Natural killer cell (primary cell): ENCODE measurements at places on chromosomes 11 and 22. TPM values are rescaled to one million over a fixed set of nuclear protein-coding genes. Genes with fewer than 3 reads are reported as not detected.

DNA sequence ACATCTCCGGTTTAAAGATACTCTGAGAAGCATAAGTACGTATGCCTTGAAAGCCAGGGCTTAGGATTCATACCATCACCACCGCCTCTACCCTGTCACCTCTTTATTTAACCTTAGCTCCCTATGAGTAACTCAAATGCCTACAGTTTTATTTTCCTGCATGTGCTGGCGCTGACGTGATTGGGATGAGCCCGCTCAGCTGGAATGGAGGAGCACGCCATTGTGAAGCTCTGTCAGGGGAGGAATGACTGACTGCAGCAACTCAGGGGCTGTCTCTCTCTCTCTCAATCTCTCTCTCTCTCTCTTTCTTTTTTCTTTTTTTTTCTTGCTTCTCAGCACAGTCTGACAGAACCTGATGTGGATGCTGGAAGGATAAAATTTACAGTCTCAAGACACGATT lies 12.4 kb downstream of the CAVIN3 start:
- no peaks in the 10 kb centered on the region for H3K36me3 ChIP-seq
- no peaks in the 10 kb centered on the region for H3K27me3 ChIP-seq
- no peak for DNase-seq
- H3K4me3 ChIP-seq, result no peak overlapping the region
- H3K4me1 ChIP-seq, result no peaks in the 10 kb centered on the region

GRCh38 chr22:22827187-22827939 lies 60.3 kb upstream of the IGLL5 start:
- no peaks in the 10 kb centered on the region for H3K36me3 ChIP-seq
- DNase-seq, result no peak
- no peak overlapping the region for H3K4me3 ChIP-seq
- H3K4me1 ChIP-seq, result peaks cover 25% of the 10 kb centered on the region
- no peak overlapping the region for H3K27ac ChIP-seq

SCO2 gene
- total RNA-seq, result 2.8 TPM

DNA sequence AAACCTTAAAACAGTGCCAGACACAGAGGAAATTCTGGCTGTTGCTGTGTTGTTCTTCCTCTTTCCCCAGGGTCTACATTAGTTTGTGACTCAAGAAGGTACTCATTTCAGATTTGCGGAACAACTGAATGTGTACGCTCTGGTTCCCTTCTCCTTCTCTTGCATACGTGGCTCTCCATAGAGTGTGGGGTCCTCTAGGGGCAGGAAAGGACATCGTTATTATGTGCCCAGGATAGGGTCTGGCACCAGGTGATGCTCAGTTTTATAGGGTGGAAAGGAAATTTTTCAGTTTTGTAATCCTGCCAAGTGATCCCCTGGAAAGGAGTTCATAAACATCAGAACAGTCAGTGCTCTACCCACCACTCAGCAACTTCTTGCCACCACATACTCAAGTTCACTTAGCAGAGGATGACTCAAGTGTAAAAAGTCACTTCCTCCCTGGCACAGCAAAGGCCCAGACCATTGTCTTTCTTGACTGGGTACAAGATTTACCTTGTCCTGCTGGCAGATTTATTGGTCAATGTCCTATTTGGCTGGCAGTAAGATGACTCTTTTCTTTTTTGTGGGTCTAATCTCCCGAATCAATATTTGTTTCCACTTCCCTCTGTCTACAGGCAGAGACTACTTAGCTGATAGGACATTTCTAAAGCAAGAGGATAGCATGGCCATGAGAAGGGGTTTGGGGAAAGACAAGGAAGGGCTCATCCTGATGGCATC lies 246.0 kb upstream of the TENM4 start:
- H3K27me3 ChIP-seq, result no peaks in the 10 kb centered on the region
- no peaks in the 10 kb centered on the region for H3K36me3 ChIP-seq
- no peak overlapping the region for H3K27ac ChIP-seq
- DNase-seq, result no peak
- H3K4me3 ChIP-seq, result no peak overlapping the region

DNA sequence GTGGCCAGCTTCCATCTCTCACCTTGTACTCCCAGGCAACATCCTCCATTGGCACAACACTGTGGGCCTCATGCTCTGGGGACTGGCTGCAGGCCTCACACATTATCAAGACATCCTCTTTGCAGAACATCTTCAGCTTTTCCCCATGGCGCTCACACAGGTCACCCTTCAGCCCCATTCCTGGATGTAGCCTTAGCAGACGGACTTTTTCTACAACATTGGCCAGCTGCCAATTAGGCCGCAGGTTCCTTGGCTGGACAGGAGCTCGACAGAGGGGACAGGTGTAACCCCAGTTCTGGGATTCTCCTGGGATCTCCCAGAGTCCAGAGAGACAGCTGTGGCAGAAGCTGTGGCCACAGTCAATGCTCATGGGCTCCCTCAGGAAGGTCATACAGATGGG lies 3.0 kb downstream of the TRIM68 start:
- no peaks in the 10 kb centered on the region for H3K27me3 ChIP-seq
- H3K4me3 ChIP-seq, result no peak overlapping the region
- no peak for DNase-seq
- peaks cover 12% of the 10 kb centered on the region for H3K4me1 ChIP-seq

DNA sequence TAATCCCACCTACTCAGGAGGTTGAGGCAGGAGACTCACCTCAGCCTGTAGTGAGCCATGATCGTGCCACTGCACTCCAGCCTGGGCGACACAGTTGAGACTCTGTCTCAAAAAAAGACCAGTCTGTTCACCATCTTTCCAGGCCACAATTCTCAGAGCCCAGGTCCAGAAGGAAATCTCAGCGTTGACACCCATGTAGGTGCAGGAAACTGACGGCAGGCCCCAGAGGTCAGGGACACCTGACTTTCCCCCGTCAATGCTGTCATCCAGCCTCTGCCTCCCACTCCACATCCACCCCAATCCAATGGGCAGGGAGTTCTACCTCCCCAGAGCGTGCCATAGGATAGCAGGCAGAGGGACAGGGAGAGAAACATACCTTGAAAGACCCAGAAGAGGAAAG lies 5.9 kb upstream of the GRK2 start:
- H3K27ac ChIP-seq, result no peak overlapping the region
- H3K4me3 ChIP-seq, result no peak overlapping the region
- H3K36me3 ChIP-seq, result peaks cover 20% of the 10 kb centered on the region
- H3K27me3 ChIP-seq, result no peaks in the 10 kb centered on the region
- H3K4me1 ChIP-seq, result peaks cover 29% of the 10 kb centered on the region

- no peak overlapping the region for H3K4me3 ChIP-seq
- H3K36me3 ChIP-seq, result peaks cover 19% of the 10 kb centered on the region
These were observed 6.1 kb downstream of the APOL3 start for GRCh38 chr22:36154423-36154945.

CNTF gene
- 4.9 TPM for total RNA-seq

DNA sequence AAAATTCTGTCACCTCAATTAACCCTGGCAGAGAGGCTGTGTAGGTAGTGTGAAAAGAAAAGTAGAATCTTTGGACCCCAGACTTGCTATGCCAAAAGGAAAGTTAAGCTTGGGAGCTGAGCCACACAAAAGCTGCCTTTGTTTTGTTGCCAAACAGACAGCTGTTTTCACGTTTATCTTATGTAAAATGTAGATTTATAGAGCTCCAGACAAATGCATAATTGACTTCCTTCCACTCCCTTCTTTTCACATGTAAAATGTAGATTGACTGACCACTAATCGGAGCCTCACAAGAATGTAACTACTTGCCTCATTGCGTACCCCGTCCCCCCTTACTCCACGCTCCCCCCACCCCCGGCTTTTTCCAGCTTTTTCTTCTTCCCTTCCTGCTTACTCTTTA lies 2302.2 kb upstream of the RAG2 start:
- no peak overlapping the region for H3K27ac ChIP-seq
- H3K36me3 ChIP-seq, result no peaks in the 10 kb centered on the region
- H3K4me1 ChIP-seq, result no peaks in the 10 kb centered on the region
- H3K27me3 ChIP-seq, result no peaks in the 10 kb centered on the region
- no peak overlapping the region for H3K4me3 ChIP-seq

DNA sequence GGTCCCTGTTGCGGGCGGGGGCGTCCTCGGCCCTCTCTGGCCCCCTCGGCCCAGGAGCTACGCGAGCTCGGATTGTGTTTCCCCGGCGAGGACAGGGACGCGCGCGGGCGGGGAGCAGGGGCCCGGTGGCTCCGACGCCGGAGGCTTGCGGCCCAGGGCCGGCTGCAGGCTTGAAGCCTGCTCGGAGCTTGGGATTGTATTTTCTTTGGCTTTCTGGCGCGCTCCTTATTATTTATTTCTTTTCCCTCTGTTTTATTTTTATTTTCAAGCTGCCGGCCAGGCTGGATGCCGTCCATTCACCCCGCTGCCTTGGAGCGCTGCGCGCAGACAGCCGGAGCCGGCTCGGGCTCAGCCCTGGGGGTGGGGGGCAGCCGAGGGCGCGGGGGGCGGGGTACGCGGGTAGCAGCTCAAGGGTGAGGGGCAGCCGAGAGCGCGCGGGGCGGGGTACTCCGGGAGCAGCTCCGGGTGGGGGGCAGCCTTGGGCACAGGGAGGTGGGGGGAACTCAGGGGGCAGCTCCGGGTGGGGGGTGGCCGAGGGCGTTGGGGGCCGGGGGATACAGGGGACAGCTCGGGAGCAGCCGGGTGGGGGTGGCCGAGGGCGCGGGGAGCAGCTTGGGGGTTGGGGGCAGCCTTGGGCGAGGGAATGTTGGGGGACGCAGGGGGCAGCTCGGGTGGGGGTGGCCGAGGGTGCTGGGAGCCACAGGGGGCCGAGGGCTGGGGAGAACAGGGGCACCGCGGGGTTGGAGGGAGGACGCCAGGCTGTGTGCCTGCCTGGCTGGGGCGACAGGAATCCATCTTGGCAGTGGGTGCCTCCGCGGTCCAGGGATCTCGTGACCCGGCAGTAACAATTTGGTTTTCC lies 42.7 kb downstream of the KCNJ1 start:
- H3K27ac ChIP-seq, result no peak overlapping the region
- no peaks in the 10 kb centered on the region for H3K4me1 ChIP-seq
- peaks cover 2% of the 10 kb centered on the region for H3K36me3 ChIP-seq
- H3K4me3 ChIP-seq, result no peak overlapping the region
- no peak for DNase-seq

DNA sequence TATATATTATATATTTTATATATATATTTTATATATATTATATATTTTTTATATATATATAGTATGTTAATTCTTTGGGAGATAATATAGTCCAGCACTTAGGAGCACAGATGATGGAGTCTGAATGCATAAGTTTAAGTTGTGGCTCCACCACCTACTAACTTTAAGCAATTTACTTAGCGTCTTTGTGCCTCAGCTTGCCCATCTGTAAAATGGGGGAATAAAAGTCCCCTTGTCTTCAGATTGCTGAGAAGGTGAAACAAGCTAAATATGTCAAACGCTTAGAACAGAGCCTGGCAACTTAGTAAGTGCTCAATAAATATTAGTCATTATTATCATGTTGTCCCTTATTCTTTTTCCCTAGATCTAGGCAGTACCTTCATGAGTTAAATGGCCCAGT lies 27.5 kb downstream of the DSCAML1 start:
- no peaks in the 10 kb centered on the region for H3K4me1 ChIP-seq
- no peaks in the 10 kb centered on the region for H3K27me3 ChIP-seq
- no peak overlapping the region for H3K27ac ChIP-seq
- DNase-seq, result no peak
- no peak overlapping the region for H3K4me3 ChIP-seq

MYOD1 gene
- total RNA-seq, result not detected

DNA sequence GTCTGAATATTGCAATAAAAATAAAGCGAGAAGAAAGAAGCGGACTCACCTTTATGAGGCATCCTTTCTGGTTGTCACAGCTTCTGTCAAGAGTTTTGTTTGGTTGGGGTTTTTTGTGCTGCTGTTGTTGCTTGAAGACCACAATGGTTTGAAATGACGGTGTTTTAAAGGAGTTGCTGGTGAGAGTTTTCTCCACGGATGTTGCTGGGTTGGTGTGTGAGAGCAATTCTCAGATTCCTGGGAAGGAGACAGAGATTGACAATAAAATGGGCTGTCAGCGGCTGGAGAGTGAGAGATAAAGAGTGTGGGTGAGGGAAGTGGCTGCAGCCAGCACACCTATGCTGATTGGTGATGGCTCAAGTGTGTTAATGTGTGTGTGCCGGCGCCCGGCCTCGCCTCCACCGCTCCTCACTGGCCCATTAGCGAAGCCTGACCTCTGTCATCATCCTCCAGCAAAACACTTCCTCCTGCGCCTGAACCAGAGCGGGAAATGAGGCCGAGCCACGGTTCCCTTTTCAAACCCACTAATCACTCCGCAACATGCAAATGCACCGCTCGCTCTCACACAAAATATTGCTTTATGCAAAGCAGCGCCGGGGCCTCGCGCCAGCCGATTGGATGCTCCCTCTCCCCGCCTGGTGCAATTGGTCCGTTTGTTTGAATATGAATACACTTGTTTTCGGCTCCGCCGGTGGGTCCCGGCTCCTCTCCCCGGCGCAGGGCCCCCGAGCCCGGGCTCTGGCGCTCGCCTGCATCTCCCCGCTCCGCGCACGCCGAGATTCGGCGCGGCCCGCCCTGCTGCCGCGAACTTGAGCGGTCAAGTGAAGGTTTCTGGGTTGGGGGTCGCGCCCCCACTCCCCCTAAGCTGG lies at the start of gene PAX6:
Gene PAX6 (minus strand): TSS at position 544 of the 869 bp plus-strand sequence. CDS start 4,911 bp downstream, outside the sequence.
- peak; percentile 59 for DNase-seq
- peaks cover 86% of the 10 kb centered on the region for H3K27me3 ChIP-seq
- H3K36me3 ChIP-seq, result no peaks in the 10 kb centered on the region
- H3K4me3 ChIP-seq, result no peak within 1 kb of the TSS
- no peak within 1 kb of the TSS for H3K27ac ChIP-seq
- H3K4me1 ChIP-seq, result peaks cover 60% of the 10 kb centered on the region

- H3K4me3 ChIP-seq, result no peak overlapping the region
- H3K27me3 ChIP-seq, result no peaks in the 10 kb centered on the region
- H3K36me3 ChIP-seq, result peaks cover 86% of the 10 kb centered on the region
These were observed 13.7 kb downstream of the NFRKB start for GRCh38 chr11:129881570-129882170.

BRSK2 gene
- total RNA-seq, result 0.14 TPM

TMPRSS5 gene
- total RNA-seq, result 1.1 TPM

KDELR3 gene
- total RNA-seq, result 0.25 TPM

DNA sequence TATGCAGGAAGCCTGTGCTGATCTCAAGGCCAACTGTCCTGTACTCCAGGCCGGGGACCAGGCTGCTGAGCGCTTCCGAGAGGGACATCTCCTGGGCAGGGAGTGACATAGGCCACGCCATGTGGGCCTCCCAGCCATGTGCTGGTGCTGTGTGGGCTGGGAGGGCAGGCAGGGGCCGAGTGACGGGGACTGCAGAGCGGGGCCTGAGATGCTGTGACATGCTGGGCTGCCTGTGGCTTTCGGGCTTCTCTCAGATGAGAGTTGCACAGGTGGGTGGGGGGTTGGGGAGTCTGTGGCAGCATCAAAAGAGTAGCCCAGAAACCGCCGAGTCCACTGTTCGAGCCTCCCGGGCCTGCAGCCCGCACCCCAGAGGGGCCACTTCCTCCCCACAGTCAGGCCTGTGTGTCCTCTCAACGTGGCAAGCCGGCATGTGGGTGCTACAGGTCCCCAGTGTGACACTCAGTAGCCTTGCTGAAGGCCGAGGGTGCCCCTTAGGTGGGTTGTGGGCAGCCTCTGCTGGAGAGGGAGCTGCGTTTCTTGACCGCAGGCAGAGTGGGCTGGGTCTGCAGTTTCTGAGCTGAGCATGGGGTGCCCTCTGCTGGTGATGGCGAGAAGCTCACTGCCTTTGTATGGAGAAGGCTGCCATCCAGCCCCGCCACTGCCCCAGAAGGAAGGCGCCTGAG lies 101.2 kb downstream of the BCR start:
- H3K27me3 ChIP-seq, result no peaks in the 10 kb centered on the region
- H3K27ac ChIP-seq, result peak overlapping the region; percentile 38
- DNase-seq, result peak; percentile 90
- H3K4me1 ChIP-seq, result peaks cover 60% of the 10 kb centered on the region

GRCh38 chr11:77471558-77472193 lies 2.2 kb downstream of the PAK1 start:
- no peak overlapping the region for H3K27ac ChIP-seq
- H3K4me1 ChIP-seq, result peaks cover 11% of the 10 kb centered on the region
- no peaks in the 10 kb centered on the region for H3K36me3 ChIP-seq
- peaks cover 3% of the 10 kb centered on the region for H3K27me3 ChIP-seq

E2F8 gene
- 0.54 TPM for total RNA-seq

LRRC56 gene
- 2.2 TPM for total RNA-seq
